ENCODE measurements at places on chromosomes 12 and 14.

- DNase-seq, result no peak
These were observed 410.7 kb downstream of the TMEM117 start for GRCh38 chr12:44246482-44247105.

GRCh38 chr14:64440494-64440893 lies 24.8 kb upstream of the AKAP5 start:
- no peak for DNase-seq

DNA sequence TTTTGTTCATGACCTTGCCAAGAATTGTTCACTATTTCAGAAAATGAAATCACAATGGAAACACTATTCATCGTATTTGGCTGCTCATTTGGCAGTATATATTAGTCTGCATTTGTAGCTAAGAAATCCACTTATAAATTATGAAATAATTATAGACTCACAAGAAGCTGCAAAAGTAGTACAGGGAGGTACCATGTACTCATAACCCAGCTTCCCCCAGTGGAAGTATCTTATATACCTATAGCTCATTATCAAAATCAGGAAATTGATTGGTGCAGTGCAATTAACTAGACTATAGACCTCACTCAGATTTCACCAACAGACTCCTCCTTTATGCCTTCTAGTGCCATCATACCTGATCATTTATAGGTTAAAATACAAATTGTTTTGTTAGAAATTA lies 178.8 kb upstream of the VASH1 start:
- no peak for DNase-seq

- peak; percentile 68 for DNase-seq
These were observed 22.3 kb upstream of the CTDSP2 start for GRCh38 chr12:57868851-57869268.

Data from stomach (tissue), 19 donors.